Tongue (tissue), 3 donors: ENCODE measurements at places on chromosomes 3 and 15.

- DNase-seq, result no peak
Observed at GRCh38 chr15:55758580-55758986, 15.6 kb upstream of the PRTG start.

- DNase-seq, result peak; percentile 57
Observed at GRCh38 chr3:154247806-154248415, 76.4 kb downstream of the DHX36 start.

DNA sequence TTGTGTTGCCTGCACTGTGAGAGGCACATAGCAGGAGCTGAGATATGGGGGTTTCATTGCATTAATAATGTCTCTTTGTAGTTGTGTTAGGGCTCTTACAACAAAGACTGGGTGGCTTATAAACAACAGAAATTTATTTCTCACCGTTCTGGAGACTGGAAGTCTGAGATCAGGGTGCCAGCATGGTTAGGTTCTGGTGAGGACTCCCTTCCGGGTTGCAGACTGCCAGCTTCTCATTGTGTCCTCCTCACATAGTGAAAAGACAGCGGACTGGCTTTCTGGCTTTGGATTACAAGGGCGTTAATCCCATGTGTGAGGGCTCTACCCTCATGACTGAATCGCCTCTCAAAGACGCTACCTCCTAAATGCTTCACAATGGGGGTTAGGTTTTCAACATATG lies 20.6 kb downstream of the TMEM108 start:
- DNase-seq, result no peak

- no peak for DNase-seq
Observed at GRCh38 chr3:60323651-60324050, 927.6 kb downstream of the FHIT start.

GRCh38 chr15:69548395-69549180 lies 96.0 kb downstream of the RPLP1 start:
- DNase-seq, result peak; percentile 89

GRCh38 chr3:122392868-122393844 lies 9.2 kb downstream of the FAM162A start:
- peak; percentile 46 for DNase-seq

DNA sequence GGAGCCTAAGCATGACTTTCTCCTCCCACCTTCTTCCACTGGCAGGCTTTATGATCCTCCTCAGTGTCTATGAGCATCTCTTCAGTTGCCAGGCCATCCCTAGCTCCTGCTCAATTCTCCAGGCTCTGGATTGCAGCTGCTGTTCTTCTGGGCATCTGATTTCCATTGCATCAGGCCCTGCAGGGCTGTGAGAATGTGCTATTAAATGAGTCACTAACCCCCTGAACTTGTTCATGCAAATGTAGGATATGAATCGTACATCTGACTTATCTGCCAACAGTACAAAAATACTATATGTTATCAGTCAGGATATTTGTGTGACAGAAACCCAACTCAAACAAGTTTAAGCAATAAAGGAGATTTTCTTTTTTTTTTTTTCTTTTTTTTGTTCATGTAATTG lies 11.9 kb downstream of the GPR176 start:
- peak; percentile 46 for DNase-seq

- DNase-seq, result no peak
Observed at GRCh38 chr3:16229681-16230080, 35.1 kb downstream of the DPH3 start.

- DNase-seq, result no peak
Observed at GRCh38 chr15:70902107-70902506, 9.5 kb downstream of the LRRC49 start.

GRCh38 chr3:114582929-114583328 lies 289.1 kb downstream of the TIGIT start:
- no peak for DNase-seq

- no peak for DNase-seq
Observed at GRCh38 chr3:150221904-150222523, 186.1 kb upstream of the TSC22D2 start.

DNA sequence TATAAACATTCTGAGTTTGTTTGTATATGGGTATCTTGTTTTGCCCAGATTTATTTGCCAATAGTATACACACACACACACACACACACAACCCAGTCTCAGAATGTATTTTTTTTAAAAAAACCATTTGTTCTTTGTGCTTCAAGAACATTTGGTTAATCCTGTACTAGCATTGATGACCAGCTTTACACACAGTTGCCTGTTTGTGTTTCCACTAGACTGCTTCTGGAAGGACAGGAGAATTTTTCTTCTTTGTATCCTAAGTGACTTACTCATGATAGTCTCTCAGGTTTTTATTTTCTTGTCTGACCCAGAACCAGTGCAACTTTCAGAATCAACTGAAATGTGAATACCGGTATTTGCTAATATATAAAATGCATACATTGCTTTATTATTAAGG lies 40.5 kb downstream of the U2SURP start:
- DNase-seq, result no peak

GRCh38 chr3:12424635-12425319 lies 59.5 kb upstream of the TSEN2 start:
- no peak for DNase-seq

DNA sequence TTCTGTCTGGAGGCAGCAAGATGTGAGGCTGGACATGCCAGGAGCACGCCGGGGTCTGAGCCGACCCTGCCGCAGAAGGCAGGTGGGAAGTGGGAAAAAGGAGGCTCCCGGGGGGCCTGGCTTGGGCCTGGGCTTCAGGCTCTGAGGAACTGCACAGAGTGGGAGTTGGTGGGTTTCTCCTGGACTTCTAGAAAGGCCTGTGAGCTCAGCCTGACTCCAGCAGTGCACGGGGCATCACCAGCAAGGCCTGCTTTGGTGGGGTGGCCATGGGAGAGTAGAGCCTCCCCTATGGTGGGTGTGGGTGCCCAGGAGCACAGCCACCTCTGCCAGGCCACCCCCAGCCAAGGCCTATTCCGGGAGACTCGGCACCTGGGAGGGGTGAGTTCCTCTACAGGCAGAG lies 18.1 kb upstream of the SLC41A3 start:
- no peak for DNase-seq

- DNase-seq, result no peak
Observed at GRCh38 chr15:77844798-77845446, 212.2 kb upstream of the LINGO1 start.

GRCh38 chr3:79543218-79543982 lies 224.4 kb downstream of the ROBO1 start:
- DNase-seq, result no peak

GRCh38 chr15:75038231-75038630 lies 14.8 kb downstream of the PPCDC start:
- no peak for DNase-seq

GRCh38 chr3:166433060-166433459 lies 595.8 kb upstream of the BCHE start:
- no peak for DNase-seq

DNA sequence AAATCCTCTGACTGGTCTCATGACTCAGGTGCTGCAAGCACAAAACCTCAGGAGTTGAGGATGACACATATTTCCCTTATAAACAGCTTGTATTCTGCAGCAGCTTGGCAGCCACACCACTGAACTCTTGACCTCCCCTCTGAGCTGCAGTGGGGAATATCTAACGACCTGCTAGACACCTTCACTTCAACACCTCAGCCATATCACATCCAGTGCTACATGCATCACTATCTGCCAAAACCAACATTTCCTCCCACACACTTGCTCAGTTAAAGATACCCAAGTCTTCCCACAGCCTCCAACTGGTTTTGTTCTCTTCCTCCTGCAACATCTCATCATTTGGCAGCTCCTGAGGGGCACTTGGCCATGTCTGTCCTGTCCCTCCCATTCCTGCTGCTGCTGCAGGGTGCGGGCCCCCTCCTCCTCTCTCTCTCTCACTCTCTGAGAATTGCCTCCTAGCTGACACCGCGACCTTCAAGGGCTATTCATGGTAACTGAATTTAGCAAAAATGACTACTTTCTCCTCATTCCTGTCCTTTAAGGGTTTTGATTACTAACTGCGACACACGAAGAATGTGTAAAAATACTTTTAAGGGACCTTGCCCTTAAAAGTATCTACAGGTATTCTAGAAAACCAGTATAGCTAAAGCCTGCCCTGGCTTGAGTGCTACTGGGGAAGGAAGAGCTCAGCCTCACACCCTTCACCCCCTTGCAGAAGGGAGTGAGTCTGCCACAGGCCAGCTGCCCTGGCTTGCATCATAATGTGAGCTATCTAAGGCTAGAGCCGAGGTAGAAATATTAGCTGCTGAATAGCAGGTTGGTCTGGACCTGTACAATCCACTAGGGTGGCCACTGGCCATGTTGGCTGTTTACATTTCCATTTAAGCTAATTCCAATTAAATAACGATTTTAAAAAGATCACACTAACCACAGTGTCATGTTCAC lies 5.0 kb upstream of the CCR9 start:
- DNase-seq, result no peak

DNA sequence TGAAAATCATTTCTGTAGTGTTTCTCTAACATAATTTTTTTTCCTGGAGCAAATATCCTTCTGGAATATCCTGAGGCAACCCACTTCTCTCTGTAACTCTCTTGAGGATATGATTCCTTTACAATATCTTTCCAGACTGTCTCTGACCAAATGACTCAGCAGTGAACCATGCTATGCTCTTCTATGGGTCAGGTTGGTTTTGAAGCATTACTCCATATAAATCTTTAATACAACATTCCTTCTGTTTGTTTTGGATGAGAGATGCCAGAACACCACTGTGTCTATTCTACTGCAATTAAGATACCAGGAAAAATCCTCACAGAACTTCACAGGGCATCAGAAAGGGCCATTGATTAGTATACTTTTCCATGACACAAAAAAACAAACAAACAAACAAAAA lies 626.4 kb upstream of the ZNF385D start:
- DNase-seq, result no peak

DNA sequence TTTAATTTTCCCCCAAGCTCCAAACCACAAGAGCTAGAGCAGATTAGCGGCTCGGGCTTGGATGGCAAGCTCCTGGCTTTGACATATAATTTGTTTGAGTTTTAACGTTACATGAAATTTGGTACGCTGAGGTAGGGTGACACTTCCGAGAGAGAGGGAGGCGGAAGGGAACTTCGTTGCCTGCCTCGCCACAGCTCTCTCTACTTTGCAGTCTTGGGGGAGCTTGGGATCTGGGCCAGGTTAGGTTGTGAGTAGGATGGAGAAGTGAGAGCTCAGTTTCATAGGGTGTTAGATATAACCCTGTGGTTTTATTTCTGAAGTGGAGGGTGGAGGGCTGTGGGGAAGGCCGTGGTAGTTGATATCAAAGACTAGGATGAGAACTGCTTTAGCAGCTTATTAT lies 39.7 kb downstream of the LRTM1 start:
- DNase-seq, result no peak

DNA sequence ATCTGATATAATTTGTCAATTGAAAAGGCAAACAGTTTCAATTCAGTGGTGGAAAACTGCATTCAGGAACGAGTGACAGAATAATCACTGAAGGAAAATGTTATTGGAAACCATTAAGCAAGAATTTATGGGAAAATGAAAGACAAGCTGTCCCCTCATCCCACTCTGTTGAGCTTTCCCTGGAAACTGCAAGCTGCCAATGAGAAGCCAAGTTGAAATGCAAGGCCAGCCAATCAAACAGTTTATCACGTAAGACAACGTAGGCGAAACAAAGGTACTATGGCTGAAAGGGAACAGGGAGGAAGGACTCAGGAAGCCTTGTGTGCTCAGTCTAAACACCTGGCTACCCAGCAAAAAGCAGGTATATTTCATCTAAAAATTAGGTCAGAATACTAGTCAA lies 187.9 kb upstream of the ATP10A start:
- no peak for DNase-seq

DNA sequence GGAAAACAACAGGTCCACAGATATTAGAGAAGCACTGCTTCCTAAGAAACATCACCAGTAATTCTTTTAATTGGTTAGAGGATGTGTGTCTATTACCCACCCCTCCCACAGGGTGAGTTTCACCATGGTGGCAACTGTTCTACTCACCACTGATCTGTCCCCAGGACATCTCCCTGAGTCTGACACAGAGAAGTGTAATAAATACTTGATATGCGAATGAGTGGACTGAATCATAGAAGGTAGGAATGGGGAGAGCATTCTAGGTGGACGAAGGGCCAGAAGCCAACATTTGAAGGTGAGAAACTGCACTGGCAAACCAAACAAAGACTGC lies 452.7 kb upstream of the PROK2 start:
- no peak for DNase-seq

- DNase-seq, result no peak
Observed at GRCh38 chr15:31219221-31219620, 107.4 kb upstream of the KLF13 start.

- no peak for DNase-seq
Observed at GRCh38 chr3:134838599-134838998, 43.5 kb downstream of the EPHB1 start.

DNA sequence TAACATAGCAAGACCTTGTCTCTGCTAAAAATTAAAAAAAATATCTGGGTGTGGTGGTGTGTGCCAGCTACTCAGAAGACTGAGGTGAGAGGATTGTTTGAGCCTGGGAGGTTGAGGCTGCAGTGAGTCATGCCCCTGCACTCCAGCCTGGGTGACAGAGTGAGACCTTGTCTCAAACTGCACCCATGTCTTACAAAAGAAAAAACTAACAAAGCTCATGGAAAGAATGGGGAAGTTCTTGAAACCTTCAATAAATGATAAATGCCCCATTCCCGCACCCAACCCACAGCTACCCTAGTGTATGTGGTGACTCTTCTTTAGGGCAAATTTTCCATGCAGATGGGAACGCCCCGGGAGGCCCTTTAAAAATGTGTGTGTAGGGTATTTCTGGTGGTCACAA lies 28.3 kb downstream of the RPLP1 start:
- no peak for DNase-seq
